ENCODE measurements at places on chromosomes 7 and 10.

- no peak for DNase-seq
Measured at GRCh38 chr10:22541900-22542299, 172.5 kb downstream of the PIP4K2A start.

- DNase-seq = no peak
Measured at GRCh38 chr7:27345164-27345887, 102.7 kb downstream of the EVX1 start.

DNA sequence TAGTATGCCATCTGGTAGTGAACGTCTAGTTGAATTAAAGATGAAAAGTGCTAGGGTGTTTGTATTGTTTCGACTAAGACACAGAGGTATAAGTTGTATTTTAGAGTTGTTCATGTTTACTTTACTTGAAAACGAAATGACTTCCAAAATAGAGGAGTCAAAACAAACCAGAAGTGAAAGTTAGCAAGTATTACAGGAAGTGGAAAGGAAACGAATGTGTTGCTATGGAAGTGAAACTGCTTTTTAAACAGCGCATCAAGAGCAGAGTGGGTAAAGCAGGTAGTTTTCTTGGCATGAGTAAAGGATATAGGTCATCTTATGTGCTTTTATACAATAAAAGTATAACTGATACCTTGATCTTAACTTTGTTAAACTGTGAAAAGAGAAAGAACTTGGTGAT lies 20.0 kb upstream of the GALNTL5 start:
- DNase-seq = no peak

GRCh38 chr10:958856-959255 lies 27.4 kb upstream of the LARP4B start:
- no peak for DNase-seq

DNA sequence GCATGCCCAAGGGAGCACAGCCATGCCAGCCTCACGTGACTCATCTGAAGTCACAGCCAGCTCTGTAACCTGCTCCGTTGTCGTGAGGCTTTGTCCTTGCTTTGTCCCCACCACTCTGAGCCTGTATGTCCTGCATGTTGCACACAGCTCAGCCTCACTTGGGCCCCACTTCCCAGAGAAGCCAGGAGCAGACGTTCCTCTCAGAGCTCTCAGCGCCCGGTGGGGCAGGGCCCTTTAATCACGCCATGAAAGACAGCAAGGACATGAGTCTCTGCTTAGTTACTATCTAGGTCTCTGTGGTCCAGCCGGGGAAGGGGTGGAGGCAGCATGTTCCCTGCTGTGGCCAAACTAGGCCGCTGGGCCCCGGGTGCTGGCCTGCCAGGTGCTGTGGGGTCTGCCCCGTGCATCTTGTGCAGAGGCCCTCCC lies 127.4 kb upstream of the FAM20C start:
- DNase-seq = no peak

DNA sequence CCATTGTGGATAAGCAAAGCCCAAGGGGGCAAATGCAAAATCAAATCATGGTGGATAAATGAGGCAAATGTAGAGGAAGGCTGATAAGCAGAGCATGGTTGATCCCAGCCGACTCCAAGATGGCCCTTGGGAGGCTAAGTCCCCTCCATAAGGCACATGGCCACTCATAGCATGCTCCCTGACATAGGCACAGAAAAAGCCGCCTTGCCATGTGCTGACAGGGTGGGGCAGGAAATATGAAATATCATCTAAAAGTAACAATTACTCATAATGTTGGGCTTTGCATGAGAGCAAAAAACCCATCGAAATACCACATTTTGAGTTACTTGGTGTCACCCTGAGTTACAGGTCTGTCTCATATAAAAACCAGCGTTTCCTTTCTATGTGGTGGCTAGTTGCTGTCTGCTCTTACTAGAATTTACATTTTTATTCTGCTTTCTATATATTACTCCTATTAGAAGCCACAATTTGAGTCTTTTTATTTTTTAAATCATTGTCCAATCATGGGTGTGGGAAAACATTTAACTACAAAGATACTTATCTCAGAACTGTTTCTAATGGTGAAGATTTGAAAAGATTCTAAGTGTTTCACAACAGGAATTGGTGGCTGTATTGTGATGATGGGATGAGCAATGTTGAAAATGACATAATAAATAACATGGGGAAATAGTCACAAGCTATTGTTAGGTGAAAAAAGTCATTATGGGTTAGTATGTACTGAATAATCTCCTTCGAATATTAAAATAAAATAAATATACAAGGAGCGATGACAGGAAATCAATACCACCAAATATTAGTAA lies 102.7 kb downstream of the CUBN start:
- DNase-seq = no peak

- no peak for DNase-seq
Measured at GRCh38 chr7:71290452-71290851, 158.5 kb downstream of the GALNT17 start.

DNA sequence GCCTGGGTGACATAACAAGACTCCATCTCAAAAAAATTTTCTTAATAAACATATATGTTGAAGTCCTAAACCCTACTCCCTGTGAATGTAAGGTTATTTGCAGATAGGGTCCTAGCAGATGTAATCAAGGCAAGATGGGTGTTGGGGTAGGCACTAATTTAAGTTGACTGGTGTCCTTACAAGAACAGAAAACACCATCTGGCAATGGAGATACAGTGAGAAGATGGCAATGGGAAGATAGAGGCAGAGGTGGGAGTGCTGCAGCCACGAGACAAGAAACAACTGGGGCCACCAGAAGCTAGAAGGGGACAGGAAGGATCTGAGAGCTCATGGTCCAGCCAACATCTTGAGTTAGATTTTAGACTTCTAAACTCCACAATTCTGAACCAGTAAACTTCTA lies 606.4 kb downstream of the CNTNAP2 start:
- no peak for DNase-seq

DNA sequence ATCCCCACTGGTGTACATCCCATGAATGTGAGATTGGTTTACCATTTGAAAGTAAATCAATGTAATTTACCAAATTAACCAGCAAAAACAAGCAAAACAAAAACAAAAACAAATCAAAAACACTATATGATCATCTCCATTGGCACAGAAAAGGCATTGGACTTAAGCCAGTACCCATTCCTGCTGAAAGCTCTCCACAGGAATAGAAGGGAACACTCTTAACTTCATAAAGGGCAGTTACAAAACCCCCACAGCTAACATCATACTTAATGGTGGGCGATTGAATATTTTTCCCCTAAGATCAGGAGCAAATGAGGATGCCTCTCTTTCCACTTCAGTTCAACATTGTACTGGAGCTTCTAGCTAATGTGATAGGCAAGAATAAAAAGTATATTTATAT lies 34.1 kb downstream of the PRKG1 start:
- no peak for DNase-seq

GRCh38 chr7:94008537-94008936 lies 4.4 kb upstream of the BET1 start:
- DNase-seq = no peak

- DNase-seq = no peak
Measured at GRCh38 chr7:30699706-30700495, 17.6 kb upstream of the CRHR2 start.

All from foreskin melanocyte (primary cell).